CD4-positive, alpha-beta T cell treated with Interleukin-6 at 100 ng/mL for 8 hours (primary cell): ENCODE measurements at places on chromosomes 5 and 9.

DNA sequence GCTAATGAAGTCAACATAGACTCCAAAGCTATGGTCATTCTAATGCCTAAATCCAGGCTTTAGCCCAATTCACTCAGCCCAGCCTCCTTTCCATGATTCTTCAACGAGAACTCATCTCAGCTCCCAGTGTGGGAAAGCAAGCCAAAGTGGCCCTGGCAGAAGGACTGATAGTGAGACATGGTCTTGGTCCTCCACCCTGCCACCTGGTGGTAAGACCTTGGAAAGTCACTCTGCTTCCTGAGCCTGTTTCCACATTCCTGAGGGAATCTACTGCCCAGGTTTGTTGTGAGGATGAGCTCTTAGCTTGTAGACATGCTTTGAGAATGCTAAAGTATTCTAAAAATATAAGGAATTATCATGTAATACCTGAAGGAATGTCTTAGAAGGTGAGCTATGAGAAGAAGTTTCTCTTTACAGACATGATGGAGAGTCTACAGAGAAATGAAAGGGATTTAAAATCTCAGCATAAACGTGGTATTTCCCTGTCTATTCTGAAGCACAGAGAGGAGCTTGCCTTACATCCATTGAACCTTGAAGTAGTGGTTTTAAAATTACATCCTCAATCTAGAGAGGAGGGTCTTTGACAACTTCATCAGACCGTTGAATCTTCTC is 173.5 kb downstream of the TRIM32 start:
- no peak for DNase-seq

GRCh38 chr5:6804766-6805501 is 91.7 kb downstream of the TENT4A start:
- no peak for DNase-seq

DNA sequence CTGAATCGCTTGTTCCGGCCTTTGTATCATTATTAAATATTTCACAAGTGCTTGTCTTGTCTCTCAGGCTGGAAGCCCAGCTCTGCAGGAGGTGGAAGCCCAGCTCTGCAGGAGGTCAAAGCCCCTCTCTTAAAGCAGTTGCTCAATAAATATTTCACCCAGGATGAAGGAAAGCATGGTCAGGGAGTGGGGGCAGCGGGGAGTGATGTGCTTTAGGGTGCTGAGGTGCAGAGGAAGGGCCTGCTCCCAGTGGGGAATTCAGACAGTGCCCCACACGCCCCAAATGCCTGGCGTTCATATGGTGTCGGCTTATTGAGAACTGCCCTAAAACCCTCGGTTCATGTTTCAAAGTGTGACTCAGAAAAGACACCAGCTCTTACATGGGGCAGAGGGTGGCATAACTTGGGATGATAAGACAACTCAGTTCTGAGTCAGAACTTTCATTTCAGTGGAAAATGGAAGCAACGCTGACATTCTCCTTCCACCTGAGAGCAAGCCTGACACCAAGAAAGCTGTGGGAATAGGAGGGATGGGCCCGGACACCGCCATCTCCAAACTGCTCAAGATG is 114.3 kb upstream of the DAP start:
- DNase-seq: no peak

- peak; percentile 70 for DNase-seq
These were observed 158.1 kb upstream of the SHB start for GRCh38 chr9:38227061-38227540.

DNA sequence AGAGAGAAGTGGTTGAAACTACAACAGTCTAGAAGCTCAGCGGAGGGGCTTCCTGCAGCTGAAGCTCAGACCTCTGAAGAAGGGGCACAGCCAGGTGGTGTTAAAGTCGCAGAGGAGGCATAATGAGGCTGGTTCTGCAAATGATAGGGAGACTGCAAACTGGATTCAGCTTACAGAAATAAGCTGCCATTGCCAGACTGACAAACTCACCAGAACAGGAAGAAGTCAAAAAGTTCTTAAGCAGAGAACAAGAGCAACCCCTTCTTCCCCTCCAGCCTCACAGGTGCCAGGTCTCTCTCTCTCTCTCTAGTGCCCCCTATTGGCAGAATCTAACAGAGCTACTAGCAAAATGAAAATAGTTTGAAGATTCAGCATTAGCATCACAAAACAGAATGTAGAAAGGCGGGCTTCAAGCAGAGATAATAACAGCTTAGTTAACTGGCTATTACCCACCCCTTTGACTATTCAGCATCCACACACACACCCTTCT is 76.7 kb downstream of the GRAMD2B start:
- DNase-seq: peak; percentile 68

- DNase-seq: no peak
These were observed 175.9 kb downstream of the MAN2A1 start for GRCh38 chr5:109865637-109866036.

GRCh38 chr5:76483433-76483832 is 80.3 kb downstream of the IQGAP2 start:
- no peak for DNase-seq

GRCh38 chr9:96663506-96664120 is 8.5 kb upstream of the PRXL2C start:
- DNase-seq: no peak

- DNase-seq: no peak
These were observed 169.1 kb downstream of the CAAP1 start for GRCh38 chr9:26723486-26723885.

DNA sequence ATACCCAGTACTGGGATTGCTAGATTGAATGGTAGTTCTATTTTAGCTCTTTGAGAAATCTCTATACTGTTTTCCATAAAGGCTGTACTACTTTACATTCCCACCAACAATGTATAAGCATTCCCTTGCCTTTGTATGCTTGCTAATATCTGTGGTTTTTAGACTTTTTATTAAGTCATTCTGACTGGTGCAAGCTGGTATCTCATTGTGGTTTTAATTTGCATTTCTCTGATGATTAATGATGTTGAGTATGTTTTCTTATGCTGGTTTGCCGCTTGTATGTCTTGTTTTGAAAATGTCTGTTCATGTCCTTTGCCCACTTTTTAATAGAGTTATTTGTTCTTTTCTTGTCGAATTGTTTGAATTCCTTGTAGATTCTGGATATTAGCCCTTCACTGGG is 512.7 kb upstream of the PAPPA start:
- no peak for DNase-seq

DNA sequence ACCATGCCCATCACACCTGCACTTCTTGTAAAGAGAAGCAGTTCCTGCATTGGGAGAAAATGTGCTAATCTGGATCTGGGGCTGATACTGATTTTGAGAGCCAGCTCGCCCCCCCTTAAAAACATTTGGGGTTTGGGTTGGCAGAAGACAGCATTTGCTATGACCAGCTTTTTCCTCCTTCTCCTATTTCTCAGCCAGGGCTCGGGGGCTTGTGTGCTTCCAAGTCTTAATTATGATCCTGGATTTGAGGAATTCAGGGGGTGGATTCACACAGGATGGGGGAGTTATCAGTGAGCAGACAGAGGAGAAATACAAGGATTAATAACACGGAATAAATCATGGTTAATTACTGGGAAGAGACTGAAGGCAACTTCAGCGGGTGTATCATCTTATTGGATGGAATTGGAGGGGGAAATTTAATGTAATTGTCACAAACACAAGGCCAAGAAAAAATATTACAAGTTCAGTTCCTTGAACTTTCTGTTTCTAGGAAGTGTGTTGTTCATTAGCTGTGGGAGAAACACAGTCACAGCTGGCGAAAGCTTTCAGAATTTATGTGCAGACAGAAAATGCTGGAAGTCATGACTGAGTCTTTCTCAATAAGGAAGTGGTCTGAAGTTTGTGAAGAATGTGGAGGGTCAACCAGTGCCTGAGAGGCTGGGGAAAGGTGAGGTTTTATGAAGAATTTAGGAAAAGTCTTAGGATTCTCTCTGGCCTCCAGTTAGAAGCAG is 15.3 kb downstream of the C9orf152 start:
- no peak for DNase-seq

DNA sequence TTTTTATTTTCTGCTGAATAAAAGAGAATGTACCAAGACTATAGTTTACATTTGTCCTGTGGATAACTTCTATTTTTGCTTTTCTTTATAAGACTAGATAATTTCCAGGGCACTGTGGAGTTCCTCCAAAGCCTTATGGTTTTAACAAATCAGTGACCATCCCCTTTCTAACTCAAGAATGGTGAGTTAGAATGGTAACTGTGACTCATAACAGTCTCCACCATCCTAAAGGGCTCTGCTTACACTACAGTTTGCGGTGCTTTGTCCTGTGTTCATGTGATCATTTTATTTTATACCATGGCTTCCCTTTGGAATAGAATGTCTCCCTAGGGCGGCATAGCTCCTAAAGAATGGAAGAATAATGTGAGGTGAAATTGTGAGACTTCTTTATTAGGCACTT is 30.2 kb downstream of the WDR36 start:
- DNase-seq: no peak

DNA sequence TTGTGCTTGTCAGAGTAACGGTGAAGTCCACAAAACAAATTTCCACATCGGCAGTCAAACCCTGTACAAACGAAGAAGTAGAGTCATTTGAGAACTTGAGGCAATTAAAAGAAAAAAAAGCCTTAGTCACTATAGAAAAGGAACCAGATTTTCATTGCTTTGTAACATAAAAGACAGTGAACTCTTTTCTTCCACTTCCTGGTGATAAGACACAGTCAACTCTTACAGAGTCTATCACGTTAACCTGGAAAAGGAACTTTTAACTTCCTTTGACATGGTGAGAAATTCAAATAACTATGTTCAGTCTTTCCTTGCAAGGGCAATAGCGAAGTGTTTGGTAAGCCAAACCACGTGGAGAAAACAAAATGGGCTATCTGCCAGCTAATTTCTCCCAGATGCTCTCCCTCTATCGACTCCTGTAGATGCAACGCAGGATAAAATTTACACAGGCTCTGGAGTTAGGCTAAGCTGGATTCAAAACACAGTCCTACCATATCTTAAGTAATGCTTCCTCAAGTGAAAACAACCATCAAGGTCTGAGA is 8.9 kb downstream of the ZFAND5 start:
- no peak for DNase-seq

- peak; percentile 23 for DNase-seq
These were observed 142.5 kb upstream of the RETREG1 start for GRCh38 chr5:16759147-16759773.
